ENCODE measurements at places on chromosomes 5 and 9.

DNA sequence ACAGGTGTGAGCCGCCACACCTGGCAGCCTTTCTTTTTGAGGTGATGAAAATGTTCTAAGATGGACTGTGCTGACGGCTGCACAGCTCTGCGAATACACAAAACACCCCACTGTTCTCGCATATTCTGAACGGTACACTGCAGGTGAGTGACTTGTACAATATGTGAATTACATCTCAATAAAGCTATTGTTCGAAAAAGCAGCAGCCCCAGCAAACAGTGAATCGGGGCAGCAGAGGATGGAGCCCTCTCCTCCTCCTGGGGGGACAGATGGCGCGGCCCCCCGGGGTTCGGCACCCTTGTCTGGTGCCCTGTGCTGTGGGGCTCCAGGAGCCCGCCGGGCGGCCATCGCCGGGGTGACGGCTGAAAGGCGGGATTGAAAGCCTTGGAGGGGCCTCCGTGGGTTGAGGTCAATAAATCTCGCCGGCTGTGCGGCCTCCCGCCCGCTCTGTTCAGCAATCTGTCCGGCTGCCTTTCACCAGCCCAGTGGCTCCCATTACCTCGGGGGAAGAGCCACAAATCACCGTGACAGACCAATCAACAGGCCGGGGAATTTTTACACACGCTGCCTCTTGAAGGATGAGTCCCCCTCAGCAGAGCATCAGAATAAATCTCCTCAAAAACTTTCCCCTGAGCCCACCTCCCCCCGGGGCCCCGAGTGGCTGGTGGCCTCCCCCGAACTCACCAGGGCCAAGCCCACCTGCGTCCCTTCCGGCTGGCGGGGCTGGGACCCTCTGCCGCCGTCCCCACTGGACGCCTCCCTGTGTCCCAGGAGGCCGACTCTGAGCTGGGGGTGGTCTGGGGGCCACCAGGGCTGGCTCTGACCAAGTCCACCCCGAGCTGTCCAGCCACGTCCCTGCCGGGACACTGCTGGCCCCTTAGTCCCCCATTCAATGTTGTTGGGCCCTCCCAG lies 37.8 kb upstream of the TMEM250 start:
- no peak for DNase-seq

GRCh38 chr9:21715408-21715807 lies 87.0 kb upstream of the MTAP start:
- no peak for DNase-seq

DNA sequence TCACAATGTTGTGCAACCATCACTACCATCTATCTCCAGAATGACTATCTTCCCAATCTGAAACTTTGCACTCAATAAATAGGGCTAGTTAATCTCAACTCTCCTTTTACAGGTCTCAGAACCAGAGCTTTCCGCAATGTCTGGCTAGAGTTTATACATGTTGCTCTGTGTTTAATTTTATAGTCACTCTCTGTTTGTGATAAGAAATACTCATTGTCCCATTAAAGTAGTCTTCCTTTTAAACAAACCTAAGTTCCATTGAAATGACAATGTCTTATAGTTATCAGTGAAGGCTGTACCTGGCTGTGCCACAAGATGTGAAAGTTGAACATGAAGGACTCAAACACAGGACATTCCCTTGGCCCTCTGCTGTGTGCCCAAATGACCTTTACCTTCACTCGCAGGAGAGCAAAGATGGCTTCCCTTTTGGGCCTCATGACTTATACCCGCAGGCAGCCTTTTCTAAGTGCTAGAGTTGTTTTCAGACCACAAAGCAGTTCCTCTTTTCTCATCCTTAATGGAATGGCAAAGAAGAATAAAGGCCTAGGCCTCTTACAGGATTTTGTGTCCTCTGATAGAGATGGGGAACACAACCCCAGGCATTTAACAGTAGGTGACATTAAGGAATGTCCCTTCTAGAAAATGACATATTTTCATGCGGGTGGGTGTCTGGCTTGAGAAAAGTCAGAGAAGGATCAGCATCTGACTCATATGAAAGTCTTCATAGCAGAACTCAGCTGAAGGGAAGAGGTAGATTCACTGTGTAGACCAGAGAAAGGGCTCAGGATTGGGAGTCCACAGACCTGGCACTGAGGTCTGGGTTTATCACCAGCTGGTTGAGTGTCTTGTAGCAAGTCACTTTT lies 69.6 kb upstream of the ATP10B start:
- DNase-seq: no peak

DNA sequence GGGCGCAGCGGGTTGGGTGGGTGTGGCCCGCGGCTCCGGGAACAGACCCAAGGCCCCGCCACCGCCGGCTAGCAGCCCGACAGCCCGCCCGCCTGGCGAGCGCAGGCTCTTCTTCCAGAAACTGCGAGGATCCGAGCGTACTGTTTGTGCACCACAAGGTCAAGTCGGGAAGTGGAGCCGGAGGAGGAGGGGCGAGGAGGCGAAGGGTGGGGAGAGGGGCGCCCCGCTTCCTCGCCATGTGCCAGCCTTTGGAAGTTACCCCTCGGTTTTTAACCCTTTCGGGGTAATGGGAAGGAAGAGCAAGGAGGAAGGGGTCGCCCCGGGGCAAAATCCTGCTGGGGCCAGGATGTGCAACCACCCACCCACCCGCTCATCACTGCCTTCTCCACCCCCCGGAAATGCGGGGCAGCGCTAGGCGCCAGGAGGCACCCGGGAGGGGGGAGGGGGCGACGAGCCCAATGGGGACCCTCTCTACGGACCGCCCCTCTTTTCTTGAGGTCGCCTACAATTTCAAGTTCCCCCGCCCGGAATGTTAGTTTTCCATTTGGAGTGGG lies 1.1 kb upstream of the JADE2 start:
- DNase-seq: no peak

DNA sequence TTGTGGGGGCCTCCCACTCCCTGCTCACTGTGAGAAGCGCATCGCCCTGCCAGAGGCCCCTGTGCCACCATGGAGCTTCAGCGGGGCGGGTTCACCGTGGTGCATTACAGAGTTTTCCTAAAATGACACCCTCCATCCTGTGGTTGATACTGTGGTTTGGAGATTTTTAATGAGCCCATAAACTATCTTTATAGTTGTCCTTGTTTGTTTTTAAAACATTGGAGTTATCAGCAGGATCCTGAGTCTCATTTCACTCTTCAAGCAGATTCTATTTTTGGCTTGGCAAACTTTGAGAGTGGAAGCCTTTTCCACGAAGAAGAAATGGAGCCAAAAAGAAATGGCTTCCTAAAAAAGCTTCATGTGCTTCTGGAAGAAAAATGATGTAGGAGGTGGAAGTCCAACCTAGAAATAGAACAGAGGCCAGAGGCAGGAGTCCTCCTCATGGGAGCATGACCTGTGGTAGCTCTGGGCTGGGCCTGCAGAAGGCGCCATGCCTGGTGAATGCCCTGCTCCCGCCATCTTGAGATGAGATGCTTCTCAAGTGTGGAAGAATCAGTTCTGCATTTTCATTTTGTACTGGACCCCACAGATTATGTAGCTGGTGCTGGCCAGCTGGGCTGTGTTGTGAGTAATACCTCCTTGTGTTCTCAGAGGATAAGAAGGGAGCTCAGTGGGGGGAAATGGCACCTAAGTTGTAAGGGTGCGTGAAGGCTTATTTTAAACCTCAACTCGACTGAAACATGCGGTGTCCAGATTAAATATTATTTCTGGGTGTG lies 79.0 kb upstream of the RAI14 start:
- DNase-seq: no peak

DNA sequence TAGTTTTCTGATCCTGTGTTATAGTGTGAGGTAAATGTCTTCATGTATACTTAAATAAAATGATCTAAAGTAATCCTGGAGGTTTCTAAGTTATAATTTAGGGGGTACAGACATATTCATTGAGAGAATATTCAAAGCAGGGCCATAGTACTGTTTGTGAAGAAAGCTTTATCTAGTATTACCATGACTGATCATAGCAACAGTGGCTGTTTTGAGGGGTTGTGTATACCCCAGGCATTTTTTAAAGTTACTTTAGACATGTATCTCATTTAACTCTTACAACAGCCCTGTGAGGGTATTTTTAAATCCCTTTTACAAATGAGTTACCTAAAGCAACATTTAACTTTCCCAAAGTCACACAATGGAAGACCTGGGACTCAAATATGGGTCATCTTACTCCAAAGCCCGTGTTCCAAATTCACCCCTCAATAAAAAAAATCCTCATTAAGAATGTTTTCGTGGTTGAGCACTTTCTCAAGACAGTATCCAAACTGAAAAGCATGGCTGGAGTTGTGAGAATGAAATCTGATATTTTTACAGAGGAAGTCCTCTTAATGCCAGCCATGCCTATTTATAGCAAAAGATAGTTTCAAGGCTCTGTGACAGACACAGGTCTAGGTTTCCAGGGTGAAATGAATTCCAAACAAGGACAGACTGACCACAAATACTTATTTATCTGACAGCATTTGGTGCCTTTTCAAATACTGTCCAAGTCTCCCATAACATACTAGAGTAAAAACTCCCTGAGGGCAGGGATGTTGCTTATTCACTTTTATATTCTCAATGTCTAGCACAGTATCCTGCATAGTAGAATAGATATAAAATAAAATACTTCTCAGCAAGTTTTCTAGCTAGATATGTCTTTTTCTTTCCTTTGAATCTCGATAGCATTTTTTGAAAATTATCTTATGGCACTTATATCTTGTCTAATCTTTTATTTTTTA lies 10.4 kb downstream of the STOM start:
- no peak for DNase-seq

DNA sequence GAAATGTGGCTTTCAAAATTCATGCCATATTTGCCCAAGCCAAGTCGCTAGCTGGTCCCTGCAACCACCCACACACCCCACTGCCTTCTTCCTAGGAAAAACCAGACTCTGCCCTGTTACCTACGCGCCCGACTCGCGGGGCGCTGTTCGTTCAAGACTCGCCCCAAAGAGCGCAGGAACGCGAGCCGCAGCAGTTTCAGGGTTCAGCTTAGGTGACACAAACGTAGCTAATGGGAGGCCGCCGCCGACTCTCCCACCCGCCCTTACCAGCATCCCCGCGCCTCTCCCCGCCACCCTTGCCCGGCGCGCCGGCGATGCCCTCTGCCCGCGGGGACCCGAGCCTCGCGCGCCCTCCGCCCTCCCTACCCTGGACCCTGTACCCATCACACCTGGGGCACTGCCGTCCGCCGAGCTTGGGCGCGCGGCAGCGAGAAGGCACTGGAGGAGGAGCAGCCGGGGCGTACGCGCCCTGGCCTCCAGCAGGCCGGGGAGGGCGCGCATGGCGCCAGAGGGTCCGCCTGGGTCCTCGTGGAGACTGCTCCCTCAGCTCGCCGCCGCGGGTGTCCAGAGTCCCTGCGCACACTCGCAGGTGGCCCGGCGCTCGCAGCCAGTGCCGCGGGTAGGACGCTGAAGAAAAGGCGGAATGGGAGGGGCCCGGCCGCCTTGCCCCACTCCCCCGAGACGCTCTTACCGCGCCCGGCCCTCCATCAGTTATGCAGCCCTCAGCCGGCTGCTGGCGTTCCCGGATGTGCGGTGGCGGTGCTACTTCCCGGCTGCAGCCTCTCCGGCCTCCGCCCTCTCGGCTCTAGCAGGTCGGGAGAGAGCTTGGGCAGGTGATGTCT lies at the start of gene EMB:
TSS of gene EMB (minus strand) at position 638 of the 842 bp plus-strand sequence. CDS start at position 501, 137 bp downstream.
- no peak for DNase-seq

DNA sequence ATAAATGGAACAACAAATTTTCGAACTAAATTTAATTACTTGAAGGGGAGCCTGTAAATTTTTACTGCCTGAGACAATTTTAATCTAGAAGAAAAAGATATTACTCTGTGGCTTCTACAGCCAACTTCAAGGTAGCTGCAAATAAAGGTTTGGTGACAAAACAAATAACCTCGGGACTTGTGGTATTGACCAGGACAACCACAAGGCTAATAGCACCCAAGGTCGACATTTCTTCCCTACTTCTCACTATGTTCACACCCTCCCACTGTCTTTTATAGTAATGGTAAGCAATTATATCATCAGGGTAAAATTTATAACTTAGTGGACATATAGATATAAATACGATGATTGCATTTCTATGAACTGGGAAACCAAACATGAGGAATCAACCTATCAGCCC lies 67.9 kb upstream of the SPINK5 start:
- DNase-seq: no peak

GRCh38 chr5:151079838-151080612 lies 809 bp downstream of the TNIP1 start:
- DNase-seq: peak; percentile 80

Data from HS-5 (cell line).